Stimulated activated naive B cell treated with anti-CD40 and anti-IgM and Interleukin-4, amounts not matched to agents 10 μg/mL and 1 μg/mL and 100 μg/mL, for 72 hours (primary cell): ENCODE measurements at places on chromosomes 1 and 21.

GRCh38 chr1:208603721-208604120 is 359.5 kb upstream of the PLXNA2 start:
- no peak for DNase-seq

- no peak for DNase-seq
Measured at GRCh38 chr1:2787163-2787911, 14.2 kb downstream of the TTC34 start.

DNA sequence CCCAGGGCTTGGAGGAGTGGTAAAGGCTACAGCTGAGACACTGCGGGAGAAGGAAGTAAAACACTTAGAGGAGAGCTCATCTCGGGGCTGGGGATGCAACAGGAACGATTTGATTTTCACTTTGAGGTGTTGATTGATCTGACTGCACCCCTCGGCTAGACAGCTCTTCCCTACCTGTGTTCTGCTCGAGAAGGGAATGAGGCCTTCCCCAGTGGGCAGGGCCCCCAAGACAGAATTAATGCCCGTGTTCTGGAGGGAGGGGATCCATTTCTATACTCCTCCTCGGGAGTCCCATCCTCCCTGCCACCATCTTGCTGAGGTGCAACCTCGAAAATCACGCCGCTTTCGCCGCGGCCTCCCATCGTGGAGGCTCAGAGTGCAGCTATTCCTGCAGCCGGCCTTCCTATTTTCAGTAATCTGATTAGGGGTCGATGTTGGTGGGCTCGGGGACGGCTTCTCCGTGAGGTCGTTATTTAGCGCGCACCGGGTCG is 2.4 kb downstream of the ATP2B4 start:
- DNase-seq: no peak

GRCh38 chr1:39091845-39092645 is 65.9 kb downstream of the NDUFS5 start:
- no peak for DNase-seq

DNA sequence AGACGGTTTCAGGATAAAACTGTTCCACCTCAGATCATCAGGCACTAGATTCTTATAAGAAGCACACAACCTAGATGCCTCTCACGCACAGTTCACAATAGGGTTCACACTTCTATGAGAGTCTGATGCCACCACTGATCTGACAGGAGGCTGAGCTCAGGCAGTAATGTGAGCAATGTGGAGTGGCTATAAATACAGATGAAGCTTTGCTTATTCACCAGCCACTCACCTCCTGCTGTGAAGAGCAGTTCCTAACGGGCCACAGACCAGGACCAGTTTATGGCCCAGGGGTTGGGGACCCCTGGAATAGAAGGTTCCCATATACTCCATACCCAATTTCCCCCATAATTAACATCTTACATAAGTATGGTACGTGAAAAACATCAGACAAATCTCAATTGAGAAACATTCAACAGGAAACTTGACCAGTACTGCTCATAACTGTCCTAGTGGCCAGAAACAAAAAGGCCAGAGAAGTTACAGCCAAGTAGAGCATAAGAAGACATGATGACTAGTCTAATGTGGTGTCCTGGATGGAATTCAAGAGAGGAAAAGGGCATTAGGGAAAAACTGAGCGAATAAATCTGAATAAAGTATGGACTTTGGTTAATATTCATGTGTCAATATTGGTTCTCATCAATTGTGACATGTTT is 24.7 kb upstream of the IGSF5 start:
- DNase-seq: no peak

GRCh38 chr1:224116131-224116530 is 2.2 kb downstream of the FBXO28 start:
- DNase-seq: no peak

DNA sequence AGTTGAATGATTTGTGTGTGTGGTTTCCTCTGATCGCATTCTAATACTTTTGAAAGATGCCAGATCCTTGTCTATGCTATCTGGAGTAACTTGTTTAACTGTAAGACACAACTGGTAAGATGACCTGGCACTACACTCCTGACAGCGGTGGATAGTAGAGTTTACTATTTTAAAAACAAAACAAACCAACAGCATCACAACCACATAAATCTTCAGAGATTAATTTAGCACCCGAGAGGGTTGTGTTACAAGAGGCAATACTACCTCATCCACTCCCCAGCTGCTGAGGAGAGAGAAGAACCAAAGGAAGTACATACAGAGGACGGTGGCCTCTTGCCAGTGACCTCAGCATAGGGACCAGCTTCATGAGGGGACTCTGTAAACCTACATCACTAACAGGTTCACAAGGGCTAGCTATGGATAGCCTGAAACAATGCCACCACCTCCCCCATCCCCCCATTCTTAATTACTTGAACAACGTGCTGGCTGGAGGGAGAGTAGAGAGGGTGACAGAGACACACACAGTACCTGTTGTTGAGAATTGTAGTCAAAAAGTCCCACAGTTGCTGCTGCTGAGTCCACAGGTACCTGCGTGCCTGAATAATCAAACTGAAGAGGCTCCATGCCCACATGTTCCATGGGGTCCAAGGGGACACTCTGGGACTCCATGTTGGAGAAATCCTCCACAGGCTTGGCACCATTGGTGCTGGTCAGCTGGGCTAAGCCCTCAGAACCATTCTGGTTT is 73.5 kb downstream of the PUM1 start:
- no peak for DNase-seq

GRCh38 chr1:207461649-207462048 is 7.5 kb downstream of the CR2 start:
- no peak for DNase-seq

DNA sequence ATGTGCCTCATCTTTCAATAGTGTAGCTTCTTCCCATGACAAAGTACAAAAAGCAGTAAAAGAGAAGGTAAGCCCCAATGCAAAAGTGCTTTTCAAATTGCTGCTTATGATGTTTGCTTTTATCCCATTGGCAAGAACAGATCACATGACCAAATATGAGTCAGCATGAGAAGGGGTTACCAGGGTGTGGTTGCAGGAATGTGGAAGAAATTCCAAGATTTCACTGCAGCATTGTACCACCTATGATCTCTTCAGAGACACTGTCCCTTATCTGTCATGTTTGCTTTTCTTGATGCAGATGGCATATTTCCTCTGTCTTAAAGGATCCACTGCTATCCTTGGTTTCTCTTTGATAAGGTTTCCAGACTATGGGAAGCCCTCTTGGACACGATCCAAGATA is 1006.9 kb upstream of the PRMT6 start:
- DNase-seq: no peak

DNA sequence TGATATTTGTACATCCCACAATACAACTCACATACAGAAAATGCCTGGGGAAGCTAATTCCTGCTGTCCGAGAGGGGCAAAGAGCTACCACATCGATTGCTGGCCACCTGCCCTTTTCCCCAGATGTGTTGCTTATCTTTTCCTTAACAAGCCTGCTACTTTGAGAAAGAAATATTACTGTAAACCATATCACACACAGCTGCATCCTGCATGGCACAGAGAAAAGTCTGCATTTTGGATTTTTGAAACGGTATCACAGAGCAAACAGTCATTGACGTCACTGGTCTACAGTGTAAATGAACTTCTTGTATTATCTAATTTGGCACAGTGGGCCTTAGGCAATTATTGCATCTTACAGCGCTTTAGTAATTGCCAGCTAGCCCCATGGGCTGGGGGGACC is 164.7 kb downstream of the CLIC6 start:
- no peak for DNase-seq

- DNase-seq: no peak
Measured at GRCh38 chr1:159827102-159827490, 423 bp downstream of the SLAMF8 start.

DNA sequence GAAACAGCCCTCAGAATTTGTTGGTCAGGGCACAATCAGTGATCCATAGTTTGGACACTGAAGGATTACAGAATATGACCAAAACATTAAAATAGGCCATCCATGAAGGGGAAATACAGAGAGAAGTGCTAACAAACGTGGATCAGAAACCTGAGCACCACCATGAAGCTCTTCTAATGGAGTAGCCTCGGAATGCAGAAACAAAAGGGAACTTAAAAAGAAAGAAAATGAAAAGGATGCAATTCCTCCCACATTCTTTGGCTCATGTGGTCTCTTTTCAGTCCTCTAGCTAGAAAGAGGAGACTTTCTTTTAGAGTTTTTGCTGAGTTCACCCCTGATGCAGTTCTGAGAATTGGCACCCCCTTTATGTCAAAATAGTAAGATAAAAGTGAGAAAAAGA is 989.8 kb upstream of the B3GALT2 start:
- no peak for DNase-seq

GRCh38 chr1:54807756-54808155 is 6.6 kb upstream of the TTC22 start:
- DNase-seq: no peak

DNA sequence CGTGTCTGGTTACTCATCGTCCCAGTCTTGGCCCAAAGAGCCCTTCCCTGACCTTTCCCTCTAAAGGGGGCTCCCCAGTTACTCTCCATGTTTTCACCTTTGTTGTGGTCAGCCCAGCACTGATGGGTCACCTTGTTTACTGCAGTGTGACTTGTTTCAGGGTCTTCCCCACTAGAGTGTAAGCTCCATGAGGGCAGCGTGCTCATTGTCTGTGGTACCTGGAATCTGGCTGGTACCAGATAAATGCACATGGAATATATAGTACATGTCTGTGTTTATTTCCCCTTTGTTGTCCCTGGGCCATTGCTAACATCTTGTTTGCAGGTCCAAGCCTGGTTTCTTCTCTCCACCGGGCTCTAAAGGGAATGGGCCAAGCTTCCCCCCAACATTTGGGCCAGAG is 22.7 kb upstream of the TENT5B start:
- DNase-seq: no peak

GRCh38 chr1:200471739-200472138 is 61.9 kb upstream of the ZNF281 start:
- no peak for DNase-seq

DNA sequence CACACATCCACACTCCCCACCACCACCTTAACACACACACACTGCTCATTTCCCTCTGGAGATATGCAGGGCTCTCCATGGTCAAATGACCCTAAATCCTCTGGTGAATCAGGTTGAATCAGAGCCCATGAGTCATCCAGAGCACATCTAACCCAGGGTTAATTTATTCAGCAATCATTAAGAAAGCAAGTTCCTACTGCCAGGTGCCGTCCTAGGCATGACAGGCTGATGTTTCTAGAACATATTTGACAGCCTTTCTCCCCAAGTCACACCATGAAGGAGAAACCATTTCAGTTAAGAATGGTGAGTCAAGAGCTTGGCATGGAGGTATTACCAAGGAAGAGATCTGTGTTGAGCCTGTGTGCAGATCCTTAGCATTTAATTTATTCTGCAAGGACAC is 194.3 kb upstream of the CAMK1G start:
- DNase-seq: no peak

GRCh38 chr1:150579945-150580642 is 684 bp upstream of the MCL1 start:
- no peak for DNase-seq

- DNase-seq: no peak
Measured at GRCh38 chr21:28464095-28464494, 528.6 kb downstream of the LTN1 start.

DNA sequence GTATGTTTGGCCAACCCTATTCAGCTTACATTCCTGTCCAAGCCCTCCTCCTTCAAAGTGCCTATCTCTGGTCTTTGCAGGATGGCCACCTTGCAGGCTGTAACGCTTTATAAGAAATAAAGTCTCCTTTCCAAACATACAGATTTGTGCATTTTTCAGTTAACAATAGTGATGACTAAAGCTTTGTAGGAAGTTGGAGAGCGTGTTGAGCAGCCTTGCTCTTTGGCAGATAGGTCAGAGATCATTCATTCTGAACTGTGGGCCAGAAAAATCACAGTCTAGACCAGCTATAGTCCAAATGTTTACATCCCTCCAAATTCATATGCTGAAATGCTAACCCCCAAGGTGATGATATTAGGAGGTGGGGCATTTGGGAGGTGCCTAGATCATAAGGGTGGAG is 34.0 kb upstream of the FAM89A start:
- DNase-seq: no peak

DNA sequence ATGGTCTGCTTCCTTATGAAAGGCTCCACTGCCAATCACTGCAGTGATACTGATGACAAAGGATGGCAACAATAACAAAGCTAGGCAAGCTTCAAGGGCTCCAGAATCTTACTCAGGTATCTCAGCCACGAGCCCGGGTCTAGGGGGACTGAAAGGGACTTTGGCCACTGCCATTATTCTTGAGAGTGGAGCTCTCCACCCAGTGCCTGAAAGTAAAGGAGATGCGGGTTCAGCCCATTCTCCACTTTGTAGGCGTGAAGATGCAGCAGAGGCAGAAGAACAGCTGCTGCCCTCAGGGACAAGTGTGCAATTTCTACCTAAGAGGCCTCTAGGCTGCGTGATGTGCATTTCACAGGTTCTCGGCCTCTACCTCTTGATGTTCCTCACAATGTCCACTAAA is 31.4 kb upstream of the SLAMF9 start:
- DNase-seq: no peak

DNA sequence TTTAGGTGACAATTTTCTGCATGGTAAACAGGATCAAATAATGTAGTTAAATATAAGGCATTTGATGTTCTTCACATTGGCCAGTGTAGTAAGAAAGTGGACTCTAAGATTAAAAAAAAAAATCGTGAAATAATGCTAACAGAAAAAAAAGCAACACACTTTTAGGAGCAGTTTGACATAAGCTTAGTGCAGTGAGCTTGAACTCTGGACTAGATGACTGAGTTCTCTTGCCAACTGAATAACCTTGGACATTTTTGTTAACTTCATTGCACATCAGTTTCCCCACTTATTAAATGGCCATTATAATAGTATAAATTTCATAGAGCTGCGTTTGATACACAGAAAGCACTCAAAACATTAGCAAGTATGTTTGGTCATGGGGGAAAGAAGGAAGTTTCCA is 649.3 kb upstream of the ADGRL4 start:
- no peak for DNase-seq

DNA sequence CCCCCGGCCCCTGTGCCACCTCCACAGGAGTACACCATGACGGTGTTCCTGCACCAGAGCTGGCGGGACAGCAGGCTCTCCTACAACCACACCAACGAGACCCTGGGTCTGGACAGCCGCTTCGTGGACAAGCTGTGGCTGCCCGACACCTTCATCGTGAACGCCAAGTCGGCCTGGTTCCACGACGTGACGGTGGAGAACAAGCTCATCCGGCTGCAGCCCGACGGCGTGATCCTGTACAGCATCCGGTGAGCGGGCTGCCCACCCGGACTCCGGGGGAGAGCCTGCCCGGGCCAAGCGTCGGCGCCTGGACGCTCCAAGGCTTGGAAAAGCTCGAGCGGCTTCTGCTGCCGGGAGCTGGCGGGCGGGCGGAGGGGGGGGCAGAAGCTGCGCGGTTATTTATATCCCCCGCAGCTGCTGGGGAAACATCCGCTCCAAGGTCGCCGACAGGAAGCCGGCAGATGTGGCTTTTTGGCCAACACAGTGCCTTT is 6.4 kb downstream of the GABRD start:
- DNase-seq: no peak
